ENCODE measurements at places on chromosomes 2 and 18. TPM values are rescaled to one million over a fixed set of nuclear protein-coding genes. Genes with fewer than 3 reads are reported as not detected.
A peak's percentile ranks its signal among the peaks of the same experiment; 100 is the strongest.

CPLX4 gene
- not detected for total RNA-seq

VAMP5 gene
- 113 TPM for total RNA-seq

ABHD3 gene
- 15.7 TPM for total RNA-seq

DNA sequence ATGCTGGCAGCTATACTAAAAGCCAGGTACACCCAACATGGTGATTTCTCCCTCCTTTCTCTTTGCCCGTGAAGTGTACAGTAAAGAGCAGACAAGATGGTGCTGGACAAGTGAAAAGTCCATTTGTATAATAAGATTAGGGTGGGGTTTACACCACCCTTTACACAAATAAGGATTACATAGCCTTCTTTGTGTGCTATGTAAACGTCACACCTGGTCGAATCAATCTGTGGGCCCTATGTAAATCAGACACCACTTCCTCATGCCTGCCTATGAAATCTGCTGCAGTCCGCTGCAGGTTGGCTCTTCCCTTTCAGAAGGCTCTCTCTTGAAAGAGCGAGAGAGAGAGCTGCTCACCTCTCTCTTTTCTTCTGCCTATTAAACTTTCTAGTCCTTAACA lies 1054.3 kb upstream of the SLC39A10 start:
- DNase-seq, result no peak
- H3K27me3 ChIP-seq, result no peaks in the 10 kb centered on the region
- no peak overlapping the region for H3K27ac ChIP-seq
- H3K4me1 ChIP-seq, result no peaks in the 10 kb centered on the region
- no peak overlapping the region for H3K4me3 ChIP-seq

DNA sequence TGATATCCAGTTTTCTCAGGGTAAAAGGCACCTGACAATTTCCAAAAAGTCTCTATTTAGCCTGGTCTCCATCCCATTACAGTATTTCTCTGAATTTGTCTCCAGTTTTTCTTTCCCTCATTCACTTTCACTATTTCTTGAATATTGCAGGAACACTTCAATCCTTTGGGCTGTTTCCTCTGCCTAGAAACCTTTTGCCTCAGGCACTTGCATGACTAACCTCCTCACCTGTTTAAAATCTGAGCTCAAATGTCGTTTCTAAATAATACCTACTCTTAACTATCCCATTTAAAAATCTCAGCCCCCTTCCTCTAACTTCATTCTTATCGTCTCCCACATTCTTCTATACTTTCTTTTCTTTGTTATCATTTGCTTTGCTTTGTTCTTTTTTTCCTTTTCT lies 9.0 kb downstream of the SCN2A start:
- DNase-seq, result no peak
- H3K27ac ChIP-seq, result no peak overlapping the region
- H3K27me3 ChIP-seq, result no peaks in the 10 kb centered on the region
- no peak overlapping the region for H3K4me3 ChIP-seq
- no peaks in the 10 kb centered on the region for H3K36me3 ChIP-seq

DNA sequence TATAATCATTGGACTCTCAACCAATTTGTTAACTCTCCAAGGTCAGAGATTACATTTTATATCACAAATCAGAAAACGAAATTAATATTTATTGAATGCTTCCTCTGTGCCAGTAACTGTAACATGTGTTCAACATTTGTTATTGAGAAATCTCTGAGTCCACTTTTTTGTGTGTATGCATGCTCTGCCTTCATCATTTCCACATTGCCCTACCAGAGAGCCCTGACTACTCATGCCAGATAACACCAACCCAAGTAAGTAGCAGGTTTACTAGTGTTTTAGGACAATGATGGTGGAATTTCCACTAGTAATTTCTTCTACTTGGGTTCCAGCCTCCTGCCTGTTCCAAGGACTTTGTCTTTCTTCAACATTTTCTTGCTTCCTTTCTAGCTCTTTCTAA lies 14.2 kb upstream of the FAP start:
- DNase-seq, result no peak
- no peaks in the 10 kb centered on the region for H3K4me1 ChIP-seq
- no peaks in the 10 kb centered on the region for H3K36me3 ChIP-seq
- H3K27me3 ChIP-seq, result no peaks in the 10 kb centered on the region

DNA sequence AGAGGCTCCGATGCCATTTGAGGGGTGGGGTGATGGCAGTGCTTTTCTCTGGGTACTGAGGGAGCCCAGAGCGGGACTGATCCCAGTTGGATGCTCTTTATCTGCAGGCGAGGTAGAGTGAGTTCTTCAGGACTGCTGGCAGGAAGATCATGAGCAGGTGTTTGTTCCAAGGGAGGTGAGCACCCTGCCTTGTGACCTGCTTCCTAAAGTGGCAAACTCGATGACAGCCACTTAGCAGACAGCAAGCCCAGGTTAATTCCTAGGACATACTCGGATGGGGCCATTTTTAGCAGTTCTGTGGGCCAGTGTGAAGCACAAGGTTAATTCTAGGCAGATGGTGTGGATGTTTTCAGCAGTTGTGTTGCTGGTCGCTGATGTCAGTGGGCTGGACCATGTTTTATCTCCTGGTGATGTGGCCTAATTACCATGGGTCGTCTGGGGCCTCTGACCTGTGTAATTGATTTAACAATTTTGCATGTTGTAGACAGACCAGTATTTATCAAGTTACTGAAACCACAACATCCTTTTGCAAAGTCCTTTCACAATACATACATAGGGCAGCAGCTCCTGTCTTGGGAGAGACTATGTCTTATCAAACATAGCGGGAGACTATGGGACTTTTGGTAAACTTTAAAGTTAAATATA lies 4.9 kb downstream of the FKBP1B start:
- no peak overlapping the region for H3K27ac ChIP-seq
- DNase-seq, result no peak
- no peaks in the 10 kb centered on the region for H3K4me1 ChIP-seq
- H3K27me3 ChIP-seq, result no peaks in the 10 kb centered on the region
- H3K36me3 ChIP-seq, result no peaks in the 10 kb centered on the region

DNA sequence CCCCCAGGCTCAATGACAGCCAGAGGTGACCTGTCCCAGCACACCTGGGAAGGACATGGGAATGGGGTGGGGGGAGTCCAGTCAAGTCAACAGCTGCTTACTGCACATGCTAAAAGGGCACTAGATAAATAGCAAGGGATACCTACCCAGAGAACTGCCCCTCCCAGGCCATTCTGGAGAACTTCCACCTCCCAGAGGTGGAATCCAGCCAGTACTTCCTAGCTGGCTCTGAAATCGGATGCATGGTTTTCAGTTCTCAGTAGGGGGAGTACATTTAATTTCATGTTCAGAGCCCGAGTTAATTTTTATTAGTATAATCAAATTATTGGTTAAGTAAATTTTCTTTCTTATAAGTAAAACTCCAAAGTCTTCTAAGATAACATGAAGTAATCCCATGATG lies 28.9 kb upstream of the ITGA6 start:
- H3K4me3 ChIP-seq, result no peak overlapping the region
- no peak for DNase-seq
- H3K27me3 ChIP-seq, result no peaks in the 10 kb centered on the region
- peaks cover 20% of the 10 kb centered on the region for H3K4me1 ChIP-seq

GRCh38 chr2:6917761-6918421 lies 679 bp downstream of the RNF144A start:
- peak overlapping the region; percentile 86 for H3K27ac ChIP-seq
- no peaks in the 10 kb centered on the region for H3K36me3 ChIP-seq
- H3K27me3 ChIP-seq, result no peaks in the 10 kb centered on the region
- no peaks in the 10 kb centered on the region for H3K4me1 ChIP-seq
- H3K4me3 ChIP-seq, result peak overlapping the region; percentile 43
- DNase-seq, result peak; percentile 35

DNA sequence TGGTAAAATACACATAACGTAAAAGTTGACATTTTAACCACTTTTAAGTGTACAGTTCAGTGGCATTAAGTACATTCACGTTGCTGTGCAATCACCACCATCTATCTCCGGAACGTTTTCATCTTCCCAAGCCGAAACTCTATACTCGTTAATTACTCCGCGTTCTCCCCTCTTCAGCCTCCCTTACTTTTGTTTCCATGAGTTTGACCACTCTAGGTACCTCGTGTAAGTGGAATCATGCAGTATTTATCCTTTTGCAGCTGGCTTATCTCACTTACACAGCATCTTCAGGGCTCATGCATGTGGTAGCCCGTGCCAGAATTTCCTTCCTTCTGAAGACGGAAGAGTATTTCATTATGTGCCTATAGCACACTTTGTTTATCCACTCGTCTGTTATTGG lies 225.2 kb downstream of the SLC4A3 start:
- H3K36me3 ChIP-seq, result no peaks in the 10 kb centered on the region
- DNase-seq, result no peak
- no peaks in the 10 kb centered on the region for H3K4me1 ChIP-seq
- H3K4me3 ChIP-seq, result no peak overlapping the region
- no peaks in the 10 kb centered on the region for H3K27me3 ChIP-seq

DNA sequence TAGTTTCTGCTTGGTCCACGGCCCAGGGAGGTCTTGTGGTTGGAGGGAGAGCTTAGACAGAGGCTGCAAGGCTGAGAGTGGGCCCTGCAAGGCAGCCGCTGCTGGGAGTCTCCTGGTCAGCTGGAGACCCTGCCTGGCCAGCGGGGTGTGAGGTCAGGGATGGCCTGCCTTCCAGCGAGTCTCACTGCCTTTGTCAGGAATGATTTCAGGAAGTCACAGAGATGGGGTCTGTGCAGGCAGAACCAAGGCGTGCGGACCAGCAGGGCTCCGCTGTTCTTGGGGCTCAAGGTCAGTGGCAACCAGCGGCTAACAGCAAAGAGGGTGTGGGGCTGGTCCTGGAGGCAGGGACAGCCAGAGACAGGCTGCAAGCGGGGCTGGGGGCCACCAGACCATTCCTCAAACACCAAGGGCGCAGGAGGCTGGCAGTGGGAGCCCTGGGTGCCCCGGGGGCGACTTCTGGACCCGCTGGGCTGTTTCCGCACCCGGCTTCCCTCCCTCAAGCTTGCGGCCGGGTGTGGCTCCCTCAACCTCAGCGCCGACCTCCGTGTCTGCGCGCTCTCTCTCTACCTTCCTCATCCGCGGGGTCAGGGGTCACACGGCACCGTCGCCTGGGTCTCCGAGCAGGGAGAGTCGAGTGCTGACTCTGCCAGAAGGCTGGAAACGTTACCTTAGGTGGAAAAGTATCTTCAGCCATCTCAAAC lies 124.5 kb upstream of the CTDP1 start:
- H3K27me3 ChIP-seq, result no peaks in the 10 kb centered on the region
- no peak for DNase-seq
- no peak overlapping the region for H3K27ac ChIP-seq
- no peaks in the 10 kb centered on the region for H3K36me3 ChIP-seq

DNA sequence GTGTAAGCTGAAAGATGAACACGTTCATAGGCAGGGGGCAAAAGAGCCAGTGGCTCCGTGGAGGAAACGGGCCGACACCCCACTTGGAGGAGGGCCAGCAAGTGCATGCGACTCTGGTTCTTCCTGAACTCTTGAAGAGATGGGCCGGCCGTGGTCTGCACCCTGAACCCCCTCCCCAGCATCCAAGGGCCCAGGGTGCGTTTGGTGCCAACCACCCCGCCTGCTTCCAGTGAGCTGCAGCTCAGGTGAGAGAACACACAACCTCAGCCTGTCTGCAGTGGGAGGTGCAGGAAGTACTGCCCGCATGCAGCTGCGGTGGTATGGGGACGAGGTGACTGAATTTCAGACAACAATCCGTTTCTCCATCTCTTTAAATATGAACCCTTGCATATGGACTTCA lies 58.9 kb downstream of the ADNP2 start:
- no peaks in the 10 kb centered on the region for H3K36me3 ChIP-seq
- H3K4me3 ChIP-seq, result no peak overlapping the region
- DNase-seq, result no peak
- no peak overlapping the region for H3K27ac ChIP-seq

DNA sequence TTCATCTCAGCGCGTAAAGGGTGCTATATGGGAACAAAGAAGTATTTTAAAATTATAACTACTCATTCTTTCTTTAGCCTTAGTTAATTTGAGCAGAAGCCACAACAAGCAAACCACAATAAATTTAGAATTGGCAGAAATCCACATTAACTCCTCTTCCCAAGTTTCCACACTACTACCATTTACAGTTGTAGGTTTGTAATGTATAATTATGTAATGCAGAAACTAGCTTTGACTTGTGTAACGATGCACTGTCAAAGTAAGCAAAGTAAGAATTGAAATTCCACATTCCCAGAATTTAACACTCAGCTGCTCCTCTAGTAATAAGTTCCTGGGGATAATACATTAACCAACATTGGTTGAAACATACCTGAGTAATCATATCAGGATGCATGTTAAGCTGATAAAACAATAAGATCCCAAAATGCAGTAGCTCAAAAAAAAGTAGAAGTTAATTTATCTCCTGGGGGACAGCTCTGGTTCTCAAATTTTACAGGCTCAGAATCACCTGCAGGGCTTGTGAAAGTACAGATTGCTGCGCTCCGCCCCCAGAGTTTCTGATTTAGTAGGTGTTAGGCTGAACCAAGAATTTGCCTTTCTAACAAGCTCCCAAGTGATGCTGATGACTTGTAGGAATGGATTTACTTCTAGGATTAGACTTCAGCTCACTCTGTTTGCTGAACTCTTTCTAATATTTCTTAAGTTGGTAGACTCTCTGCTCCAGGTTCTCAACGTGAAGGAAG lies 9.9 kb downstream of the GRP start:
- no peak for DNase-seq
- H3K27ac ChIP-seq, result no peak overlapping the region
- H3K36me3 ChIP-seq, result no peaks in the 10 kb centered on the region
- H3K4me3 ChIP-seq, result no peak overlapping the region
- H3K27me3 ChIP-seq, result no peaks in the 10 kb centered on the region
- no peaks in the 10 kb centered on the region for H3K4me1 ChIP-seq

DNA sequence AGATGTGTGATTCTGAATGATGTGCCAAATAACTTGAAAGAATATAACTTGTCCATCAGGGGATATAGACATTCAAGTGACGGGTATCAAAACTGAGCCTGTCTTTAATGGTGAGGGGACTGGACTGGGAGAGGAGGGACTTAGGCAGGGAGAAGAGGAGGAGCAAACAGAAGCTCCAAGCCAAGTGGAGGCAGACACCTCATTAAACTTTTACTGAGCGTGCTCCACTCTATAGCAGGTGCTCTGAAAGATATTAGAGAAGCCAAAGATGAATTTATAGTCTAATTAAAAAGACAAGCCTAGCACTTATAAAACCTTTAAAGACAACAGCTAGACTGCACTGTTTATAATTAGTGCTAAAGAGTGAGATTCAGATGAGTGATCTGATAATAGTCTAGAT lies 47.7 kb upstream of the SMAD2 start:
- DNase-seq, result no peak
- no peaks in the 10 kb centered on the region for H3K27me3 ChIP-seq
- no peaks in the 10 kb centered on the region for H3K4me1 ChIP-seq
- no peaks in the 10 kb centered on the region for H3K36me3 ChIP-seq
- H3K4me3 ChIP-seq, result no peak overlapping the region

- no peak for DNase-seq
- no peak overlapping the region for H3K4me3 ChIP-seq
- H3K4me1 ChIP-seq, result no peaks in the 10 kb centered on the region
- H3K27ac ChIP-seq, result no peak overlapping the region
- no peaks in the 10 kb centered on the region for H3K27me3 ChIP-seq
These were observed 68.9 kb upstream of the CBLN2 start for GRCh38 chr18:72612894-72613533.

GRCh38 chr2:162256591-162256991 lies 13.3 kb upstream of the FAP start:
- no peak for DNase-seq
- no peak overlapping the region for H3K4me3 ChIP-seq
- H3K36me3 ChIP-seq, result no peaks in the 10 kb centered on the region
- no peaks in the 10 kb centered on the region for H3K27me3 ChIP-seq
- peak overlapping the region; percentile 68 for H3K27ac ChIP-seq

All from uterus (tissue), 4 donors.